Activated CD4-positive, alpha-beta T cell treated with anti-CD3 and anti-CD28 coated beads for 36 hours (primary cell): ENCODE measurements at places on chromosomes 5 and 9. TPM values are rescaled to one million over a fixed set of nuclear protein-coding genes. Genes with fewer than 3 reads are reported as not detected.

Gene C5orf58
- not detected for total RNA-seq

Gene SV2C
- total RNA-seq = not detected

Gene DDX4
- not detected for total RNA-seq

Gene CFAP157
- not detected for total RNA-seq

Gene CCDC183
- 0.47 TPM for total RNA-seq

Gene C9orf153
- 0.46 TPM for total RNA-seq

Gene MBLAC2
- 5.1 TPM for total RNA-seq

Gene RNF183
- total RNA-seq = 0.64 TPM

DNA sequence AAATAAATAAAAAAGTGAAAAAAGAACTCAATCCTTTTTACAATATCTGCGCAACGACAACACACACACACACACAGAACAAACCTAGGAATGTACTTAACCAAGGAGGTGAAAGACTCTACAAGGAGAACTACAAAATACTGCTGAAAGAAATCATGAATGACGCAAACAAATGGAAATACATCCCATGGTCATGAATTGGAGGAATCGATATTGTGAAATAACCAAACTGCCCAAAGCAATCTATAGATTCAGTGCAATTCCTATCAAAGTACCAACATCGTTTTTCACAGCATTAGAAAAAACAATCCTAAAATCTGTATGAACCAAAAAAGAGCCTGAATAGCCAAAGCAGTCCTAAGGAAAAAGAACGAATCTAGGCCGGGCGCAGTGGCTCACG lies 29.9 kb upstream of the NRARP start:
- no peak for DNase-seq
- H3K27me3 ChIP-seq = no peaks in the 10 kb centered on the region
- H3K36me3 ChIP-seq = peaks cover 6% of the 10 kb centered on the region
- no peak overlapping the region for H3K27ac ChIP-seq
- H3K4me3 ChIP-seq = no peak overlapping the region
- H3K4me1 ChIP-seq = peaks cover 2% of the 10 kb centered on the region

GRCh38 chr9:17135295-17136160 lies 688 bp downstream of the CNTLN start:
- peaks cover 10% of the 10 kb centered on the region for H3K4me1 ChIP-seq
- H3K27ac ChIP-seq = peak overlapping the region; percentile 47
- H3K36me3 ChIP-seq = peaks cover 4% of the 10 kb centered on the region

- no peaks in the 10 kb centered on the region for H3K36me3 ChIP-seq
- H3K27me3 ChIP-seq = peaks cover 9% of the 10 kb centered on the region
- H3K4me1 ChIP-seq = peaks cover 46% of the 10 kb centered on the region
These were observed 207.7 kb downstream of the PIK3R1 start for GRCh38 chr5:68423154-68423811.

DNA sequence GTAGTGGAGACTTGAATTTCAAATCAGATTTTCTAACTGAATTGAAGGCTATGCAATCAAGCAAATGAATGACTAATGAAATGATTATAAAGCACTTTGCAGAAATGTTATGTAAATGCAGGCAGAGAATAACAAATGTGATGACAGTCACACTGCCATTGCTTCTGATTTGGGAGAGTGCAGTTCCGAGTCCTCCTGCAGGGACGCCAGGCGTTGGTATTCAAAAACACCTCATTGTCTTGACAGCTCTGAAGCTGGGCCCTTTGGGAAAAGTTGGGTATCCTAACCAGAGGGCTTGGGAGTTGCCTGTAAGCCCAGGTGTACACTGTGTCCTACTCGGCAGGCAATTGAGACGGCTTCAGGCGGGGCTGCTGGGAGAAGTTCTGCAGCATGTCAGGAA lies 57.9 kb downstream of the C5orf15 start:
- no peak for DNase-seq
- no peak overlapping the region for H3K27ac ChIP-seq
- no peaks in the 10 kb centered on the region for H3K36me3 ChIP-seq
- H3K27me3 ChIP-seq = no peaks in the 10 kb centered on the region

- no peak for DNase-seq
- H3K4me1 ChIP-seq = no peaks in the 10 kb centered on the region
- no peak overlapping the region for H3K4me3 ChIP-seq
- H3K36me3 ChIP-seq = no peaks in the 10 kb centered on the region
- no peak overlapping the region for H3K27ac ChIP-seq
- peaks cover 36% of the 10 kb centered on the region for H3K27me3 ChIP-seq
These were observed 7.7 kb upstream of the TSLP start for GRCh38 chr5:111063709-111064322.

DNA sequence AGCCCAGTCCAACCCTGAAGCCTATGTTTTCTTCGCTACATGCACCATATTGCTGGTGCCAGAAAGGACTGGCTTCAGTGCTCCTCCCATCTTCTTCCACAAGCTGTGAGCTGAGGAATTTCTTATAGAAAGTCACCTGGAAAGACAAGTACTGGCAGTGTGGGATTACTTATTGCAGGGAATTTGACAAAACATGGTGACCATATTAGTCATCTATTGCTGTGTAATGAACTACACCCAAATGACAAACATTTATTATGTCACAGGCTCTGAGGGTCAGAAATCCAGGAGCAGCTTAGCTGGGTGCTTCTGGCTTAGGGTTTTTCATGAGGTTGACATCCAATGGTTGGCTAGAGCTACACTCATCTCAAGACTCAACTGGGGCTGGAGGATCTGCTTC lies 75.5 kb downstream of the ENTREP1 start:
- no peaks in the 10 kb centered on the region for H3K4me1 ChIP-seq
- no peak overlapping the region for H3K4me3 ChIP-seq
- H3K36me3 ChIP-seq = no peaks in the 10 kb centered on the region
- DNase-seq = no peak
- H3K27me3 ChIP-seq = peaks cover 10% of the 10 kb centered on the region

- no peaks in the 10 kb centered on the region for H3K36me3 ChIP-seq
- H3K27me3 ChIP-seq = peaks cover 4% of the 10 kb centered on the region
- H3K27ac ChIP-seq = no peak overlapping the region
- H3K4me1 ChIP-seq = peaks cover 6% of the 10 kb centered on the region
These were observed 195.8 kb downstream of the EFNA5 start for GRCh38 chr5:107474716-107475489.

DNA sequence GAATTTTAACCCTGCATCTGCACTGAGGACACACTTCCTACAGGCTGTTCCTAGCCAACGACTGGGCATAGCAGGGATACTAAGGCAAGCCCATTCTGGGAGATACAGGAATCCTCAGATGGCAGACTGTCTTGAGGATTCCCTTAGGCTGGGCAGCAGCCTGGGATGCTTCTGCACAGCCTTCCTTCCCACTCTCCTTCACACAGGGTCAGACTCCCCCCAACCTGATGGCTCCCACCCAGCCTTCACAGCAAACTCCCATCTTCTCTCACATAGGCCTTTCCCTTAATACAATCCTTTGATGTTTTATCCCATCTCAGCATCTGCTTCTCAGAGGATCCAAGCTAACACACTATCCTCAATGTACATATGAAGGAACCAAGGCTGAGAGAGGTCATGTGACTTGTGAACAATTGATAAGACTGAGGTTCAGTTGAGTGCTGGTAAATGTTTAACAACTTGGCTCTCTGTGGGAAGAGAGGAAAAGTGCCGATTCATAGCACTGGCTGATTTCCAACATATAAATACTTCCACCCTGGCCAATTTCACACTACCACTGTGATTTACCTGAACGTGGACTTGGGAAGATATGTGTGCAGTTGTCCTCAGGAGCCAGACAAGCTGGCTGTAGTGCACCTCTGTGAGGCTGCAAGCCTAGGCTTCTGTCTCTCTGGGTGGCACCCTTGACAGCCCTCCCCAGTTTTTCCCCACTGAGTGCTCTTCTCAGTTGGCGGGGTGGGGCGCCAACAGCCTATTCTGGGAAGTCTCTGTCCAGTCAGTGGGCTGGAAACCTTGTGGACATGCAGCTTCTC lies 120.2 kb upstream of the TRIM32 start:
- no peaks in the 10 kb centered on the region for H3K27me3 ChIP-seq
- H3K27ac ChIP-seq = no peak overlapping the region
- peaks cover 1% of the 10 kb centered on the region for H3K36me3 ChIP-seq
- no peaks in the 10 kb centered on the region for H3K4me1 ChIP-seq
- no peak overlapping the region for H3K4me3 ChIP-seq

GRCh38 chr9:97397220-97397619 lies 14.7 kb upstream of the TDRD7 start:
- DNase-seq = peak; percentile 72
- H3K4me3 ChIP-seq = no peak overlapping the region
- H3K27ac ChIP-seq = no peak overlapping the region

GRCh38 chr9:129568560-129569501 lies 52.1 kb downstream of the C9orf50 start:
- no peaks in the 10 kb centered on the region for H3K36me3 ChIP-seq
- no peak overlapping the region for H3K27ac ChIP-seq
- peak overlapping the region; percentile 52 for H3K4me3 ChIP-seq
- DNase-seq = peak; percentile 50

GRCh38 chr5:114223866-114224265 lies 138.0 kb upstream of the KCNN2 start:
- no peak for DNase-seq
- H3K27ac ChIP-seq = no peak overlapping the region
- no peak overlapping the region for H3K4me3 ChIP-seq
- H3K27me3 ChIP-seq = no peaks in the 10 kb centered on the region

DNA sequence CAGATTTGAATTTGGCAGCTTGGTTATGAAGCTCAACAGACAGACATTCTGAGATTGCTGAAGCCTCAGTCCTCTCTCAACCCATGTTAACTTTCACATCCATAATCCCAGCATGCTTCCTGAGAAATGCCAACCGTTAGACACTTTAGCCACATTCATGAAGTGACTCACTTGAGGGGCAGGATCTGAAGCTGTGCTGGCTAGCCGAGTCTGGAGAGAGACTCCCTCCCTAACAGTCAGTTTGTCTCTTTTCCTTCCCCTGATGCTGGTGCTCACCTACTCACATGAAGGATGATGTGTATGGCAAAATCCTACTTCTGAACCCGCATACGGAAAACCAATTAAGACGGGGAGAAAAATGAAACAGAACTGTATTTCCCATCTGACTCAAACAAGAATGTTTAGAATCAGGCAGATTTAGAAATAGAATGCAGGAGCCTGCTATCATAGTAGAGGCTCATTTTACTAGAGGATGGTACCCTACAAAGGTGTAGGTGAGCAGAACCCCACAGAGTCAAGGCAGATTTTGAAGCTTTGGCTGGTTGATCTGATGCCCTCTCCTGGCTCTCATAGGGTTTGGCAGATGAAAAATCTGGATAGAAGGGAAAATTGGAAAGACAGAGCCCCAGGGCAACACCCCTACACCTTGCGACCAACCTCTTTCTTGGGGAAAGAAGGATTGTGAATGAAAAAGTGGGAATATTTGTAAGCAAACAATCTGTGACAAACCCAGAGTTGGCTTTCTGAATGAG lies 150.9 kb upstream of the LHFPL2 start:
- peaks cover 6% of the 10 kb centered on the region for H3K4me1 ChIP-seq
- no peak overlapping the region for H3K27ac ChIP-seq
- H3K36me3 ChIP-seq = peaks cover 10% of the 10 kb centered on the region
- no peak for DNase-seq
- H3K27me3 ChIP-seq = no peaks in the 10 kb centered on the region

GRCh38 chr5:4881366-4882002 lies 258.6 kb upstream of the ADAMTS16 start:
- H3K27me3 ChIP-seq = no peaks in the 10 kb centered on the region
- no peak overlapping the region for H3K27ac ChIP-seq
- H3K36me3 ChIP-seq = no peaks in the 10 kb centered on the region
- no peak overlapping the region for H3K4me3 ChIP-seq
- no peaks in the 10 kb centered on the region for H3K4me1 ChIP-seq
- no peak for DNase-seq

- DNase-seq = no peak
- no peak overlapping the region for H3K27ac ChIP-seq
- H3K4me1 ChIP-seq = peaks cover 16% of the 10 kb centered on the region
- H3K4me3 ChIP-seq = no peak overlapping the region
- H3K36me3 ChIP-seq = peaks cover 15% of the 10 kb centered on the region
- H3K27me3 ChIP-seq = no peaks in the 10 kb centered on the region
These were observed 43.4 kb downstream of the PPARGC1B start for GRCh38 chr5:149773291-149774095.
